ENCODE measurements at places on chromosomes 5 and 9. TPM values are rescaled to one million over a fixed set of nuclear protein-coding genes. Genes with fewer than 3 reads are reported as not detected.

TICAM2 gene
- 0.77 TPM for total RNA-seq

PLAC8L1 gene
- 0.39 TPM for total RNA-seq

SPINK5 gene
- total RNA-seq = not detected

LCN15 gene
- total RNA-seq = not detected

TEX48 gene
- 0.55 TPM for total RNA-seq

Data from activated naive CD4-positive, alpha-beta T cell treated with anti-CD3 and anti-CD28 coated beads, Interleukin-2, amount 10 ng/mL, durations not matched to agents 5 hours and 36 hours (primary cell).